ENCODE measurements at places on chromosomes 5 and 9.

DNA sequence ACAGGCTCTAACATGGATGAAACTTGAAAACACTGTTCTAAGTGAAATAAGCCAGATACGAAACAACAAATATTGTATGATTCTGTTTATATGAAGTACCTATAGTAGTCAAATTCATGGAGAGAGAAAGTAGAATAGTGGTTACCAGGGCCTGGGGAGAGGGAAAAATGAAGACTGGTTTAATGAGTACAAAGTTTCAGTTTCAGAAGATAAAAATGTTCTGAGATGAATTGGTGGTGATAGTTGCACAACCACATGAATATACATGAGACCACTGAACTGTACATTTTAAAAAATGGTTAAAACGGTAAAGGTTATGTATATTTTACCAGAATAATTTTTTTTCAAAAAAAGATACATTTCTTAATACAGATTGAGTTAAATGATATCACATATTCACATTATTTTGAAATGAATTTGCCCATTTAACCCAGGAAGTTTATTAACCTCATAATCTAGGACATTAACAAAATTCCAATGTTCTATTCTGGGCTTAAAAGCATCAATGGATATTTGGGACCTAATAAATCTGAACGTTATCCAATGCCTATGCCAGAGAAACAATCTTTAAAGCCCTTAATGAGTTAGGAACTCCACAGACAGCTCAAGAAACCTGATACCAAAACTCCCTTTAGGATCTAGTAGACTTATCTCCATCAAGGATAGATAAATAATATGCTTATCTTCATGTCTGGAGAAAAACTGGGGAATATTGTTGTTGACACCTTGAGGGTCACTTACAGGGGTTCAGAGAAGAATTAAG lies 521.3 kb downstream of the EFNA5 start:
- DNase-seq = no peak

- DNase-seq = no peak
Observed at GRCh38 chr9:79135681-79136415, 435.9 kb upstream of the TLE4 start.

GRCh38 chr5:31478901-31479300 lies 53.0 kb downstream of the DROSHA start:
- DNase-seq = no peak

GRCh38 chr5:139376364-139376763 lies 6.7 kb downstream of the SLC23A1 start:
- DNase-seq = no peak

DNA sequence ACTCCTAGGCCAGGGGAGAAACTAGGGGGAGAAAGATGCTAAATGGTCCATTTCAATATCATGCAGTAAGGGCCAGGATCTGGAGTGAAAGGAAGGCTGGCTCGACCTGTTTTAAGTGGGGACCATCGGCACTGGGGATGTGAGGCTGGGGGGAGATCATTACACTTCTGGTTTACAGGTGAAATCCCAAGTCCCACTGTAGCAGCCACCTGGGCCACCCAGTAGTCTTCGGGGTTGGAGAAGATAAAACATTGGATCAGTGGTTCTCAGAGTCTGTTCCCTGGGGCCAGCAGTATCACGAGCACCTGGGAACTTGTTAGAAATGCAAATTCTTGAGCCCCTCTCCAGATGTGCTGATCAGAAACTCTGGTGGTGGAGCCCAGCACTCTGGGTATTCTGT lies 111.3 kb upstream of the ALDH1B1 start:
- no peak for DNase-seq
